ENCODE measurements at places on chromosomes 7 and 10.

- DNase-seq, result no peak
Observed at GRCh38 chr10:129958629-129959543, 5.2 kb downstream of the EBF3 start.

- no peak for DNase-seq
Observed at GRCh38 chr10:59993931-59994330, 87.6 kb upstream of the CCDC6 start.

DNA sequence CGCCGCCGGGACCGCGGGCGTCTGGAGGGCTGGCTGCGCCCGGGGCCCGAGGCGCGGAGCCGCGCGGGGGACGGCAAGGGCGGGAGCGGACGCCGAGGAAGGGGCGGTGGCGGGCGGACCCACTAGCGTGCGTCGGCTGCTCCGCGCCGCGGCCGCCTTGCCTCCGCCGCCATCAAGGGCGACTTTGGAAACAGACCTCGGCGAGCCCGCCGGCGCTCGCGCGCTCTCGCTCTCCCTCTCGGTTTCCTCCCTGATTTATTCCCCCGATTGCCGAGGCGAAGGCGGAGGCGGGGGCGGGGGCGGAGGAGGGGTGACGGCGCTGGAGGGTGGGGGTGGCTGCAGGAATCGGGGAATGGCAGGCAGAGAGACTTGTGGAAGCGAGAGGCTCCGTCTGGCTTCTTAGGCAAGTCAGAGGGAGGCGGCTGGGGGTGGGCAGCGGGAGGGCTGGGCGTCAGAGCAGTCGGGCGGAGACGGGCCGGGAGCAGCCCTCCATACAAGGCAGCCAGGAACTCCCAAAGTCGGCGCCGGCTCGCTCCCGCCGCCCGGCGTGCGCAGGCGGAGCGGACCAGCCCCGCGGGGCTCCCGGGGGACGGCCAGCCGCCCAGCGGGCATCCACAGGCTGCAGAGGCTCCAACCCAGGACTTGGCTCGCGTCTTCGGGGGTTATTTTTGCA, at the start of gene CACNA2D1:
CACNA2D1 (minus strand) TSS at position 231 of the 673 bp plus-strand sequence.
- no peak for DNase-seq

GRCh38 chr7:11486271-11486670, 345.7 kb downstream of the THSD7A start:
- no peak for DNase-seq

GRCh38 chr7:103765901-103766300, 223.6 kb downstream of the RELN start:
- DNase-seq, result no peak

DNA sequence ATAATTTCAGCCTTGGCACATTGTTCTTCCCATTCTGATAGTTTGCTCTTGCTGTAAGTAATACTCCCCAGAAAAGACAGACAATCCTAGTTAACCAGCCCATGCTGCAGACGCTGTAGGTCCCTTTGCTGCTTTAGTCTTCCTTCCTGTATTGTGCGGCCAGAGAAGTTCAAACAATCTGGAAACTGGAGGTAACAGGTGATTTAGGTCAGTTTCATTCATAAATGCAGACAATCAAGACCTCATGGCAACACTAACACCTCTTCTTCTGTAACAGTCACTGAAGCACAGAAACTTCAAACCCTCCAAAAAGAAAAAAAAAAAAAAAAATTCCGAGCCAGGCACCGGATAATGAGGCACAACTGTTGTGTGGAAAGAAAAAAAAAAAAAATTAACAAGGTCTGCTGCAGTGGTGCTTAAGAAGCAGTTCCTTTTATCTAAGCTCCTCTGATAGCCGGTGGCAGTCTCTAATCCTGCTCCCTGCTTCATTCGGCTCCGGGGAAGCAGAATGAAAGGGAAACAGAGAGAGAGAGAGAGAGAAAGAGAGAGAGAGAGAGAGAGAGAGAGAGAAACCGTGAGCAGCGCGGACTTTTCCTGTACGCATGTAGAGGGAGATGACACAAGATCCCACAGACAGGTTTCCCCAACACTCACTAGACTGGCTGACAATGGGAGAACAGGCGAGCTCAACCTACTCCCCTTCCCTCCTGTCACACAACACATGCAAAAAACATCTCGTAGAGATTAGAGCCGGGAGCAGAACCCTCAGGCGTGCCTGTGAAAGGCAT, at the start of gene SEMA3A:
SEMA3A (minus strand) TSS at position 306 of the 788 bp plus-strand sequence; CDS start at position 103, 203 bp downstream.
- DNase-seq, result peak; percentile 26

- no peak for DNase-seq
Observed at GRCh38 chr10:62946278-62946677, 130.1 kb upstream of the EGR2 start.

DNA sequence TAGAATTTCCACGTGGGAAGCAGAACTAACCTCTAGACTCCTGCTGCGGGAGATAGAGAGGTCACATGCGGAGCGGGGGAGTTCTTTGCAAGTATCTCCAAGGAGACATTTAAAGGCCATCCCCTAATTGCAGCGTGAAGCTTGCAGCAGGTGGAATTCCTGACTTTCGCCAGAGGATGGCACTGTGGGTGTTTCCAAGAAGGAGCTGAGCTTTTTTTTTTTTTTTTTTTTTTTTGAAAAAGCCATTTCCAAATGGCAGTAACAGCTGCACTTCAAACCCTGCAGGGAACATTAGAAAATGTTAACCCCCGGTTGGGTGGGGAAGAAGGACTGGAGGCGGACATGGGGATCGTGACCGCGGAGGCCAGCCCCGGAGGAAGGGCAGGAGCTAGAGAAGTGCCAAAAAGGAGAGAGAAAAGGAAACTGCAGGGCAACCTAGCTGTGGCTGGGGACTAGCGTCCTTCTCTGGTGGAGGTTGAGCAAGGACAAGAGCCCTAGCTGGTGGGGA, 487.7 kb downstream of the TYW1 start:
- DNase-seq, result no peak

DNA sequence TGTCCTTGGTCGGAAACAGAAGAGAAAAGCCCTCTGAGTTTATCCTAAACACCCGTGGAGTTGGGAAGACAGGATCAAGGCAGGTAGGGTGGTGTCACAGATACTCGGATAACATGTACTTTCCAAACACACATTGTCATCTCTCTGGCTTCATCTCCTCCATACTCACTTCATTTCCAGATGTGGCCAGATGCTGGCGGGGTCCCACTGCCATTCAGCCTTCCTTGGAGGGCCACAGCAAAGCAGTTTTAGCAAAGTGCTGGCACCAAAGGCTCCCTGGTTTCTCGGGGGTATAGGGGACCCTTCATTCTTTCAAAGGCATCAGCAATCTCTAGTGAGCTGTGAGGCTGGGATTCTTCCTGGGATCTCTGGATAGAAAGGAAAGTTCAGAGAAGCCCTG, 539.5 kb downstream of the TCERG1L start:
- DNase-seq, result no peak

GRCh38 chr10:18099415-18099814, 40.8 kb upstream of the CACNB2 start:
- DNase-seq, result no peak

GRCh38 chr10:71995887-71996575, 31.8 kb downstream of the CHST3 start:
- no peak for DNase-seq

DNA sequence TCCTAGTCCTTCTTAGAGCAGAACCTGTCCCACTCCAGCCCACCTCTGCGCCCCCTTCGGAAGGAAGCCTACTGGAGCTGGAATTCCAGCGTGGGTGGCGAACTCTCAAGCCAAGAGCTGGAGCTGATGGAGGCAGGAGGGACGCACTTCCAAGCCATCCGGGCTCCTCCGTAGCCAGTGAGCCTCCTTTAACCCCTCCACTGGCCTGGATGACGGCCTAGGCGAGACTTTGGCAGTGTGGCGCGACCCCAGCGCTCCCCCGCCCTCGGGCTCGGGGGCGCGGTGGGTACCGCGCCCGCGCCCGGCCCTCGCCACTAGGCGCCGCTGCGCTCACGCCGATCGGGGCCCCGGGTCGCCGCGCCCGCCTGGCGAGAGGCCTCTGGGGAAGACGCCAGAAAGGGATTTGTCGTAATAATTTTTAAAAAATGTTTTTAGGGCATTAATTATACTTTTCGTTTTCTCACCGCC, 5.1 kb upstream of the EMX2 start:
- no peak for DNase-seq

DNA sequence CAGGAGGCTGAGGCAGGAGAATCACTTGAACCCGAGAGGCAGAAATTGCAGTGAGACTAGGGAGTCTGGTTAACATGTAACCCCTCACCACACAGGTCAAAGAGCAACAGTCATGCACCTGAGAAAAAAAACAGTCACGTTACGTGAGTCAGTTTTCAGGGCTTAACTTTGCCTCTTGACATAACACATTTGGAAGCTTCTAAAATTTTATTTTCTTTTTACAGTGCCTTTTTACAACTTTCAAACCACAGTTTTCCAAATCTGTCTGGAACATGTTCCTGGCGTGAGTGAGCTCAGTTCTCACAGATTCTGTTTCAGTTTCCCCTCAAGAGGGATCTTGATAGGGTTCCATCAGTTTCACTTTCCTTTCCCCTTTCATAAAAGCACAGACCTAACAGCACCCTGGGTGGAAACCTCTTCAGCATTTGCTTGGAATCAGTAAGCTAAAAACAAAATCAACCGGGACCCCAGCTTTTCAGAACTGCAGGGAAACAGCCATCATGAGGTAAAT, 4.4 kb downstream of the IFIT3 start:
- peak; percentile 20 for DNase-seq

GRCh38 chr7:4203626-4204512, 478.2 kb upstream of the FOXK1 start:
- no peak for DNase-seq

GRCh38 chr7:21429021-21429420, 1.1 kb downstream of the SP4 start:
- no peak for DNase-seq

GRCh38 chr10:14952851-14953423, 959 bp downstream of the DCLRE1C start:
- DNase-seq, result no peak

GRCh38 chr10:86391236-86391840, 24.7 kb upstream of the GRID1 start:
- no peak for DNase-seq

DNA sequence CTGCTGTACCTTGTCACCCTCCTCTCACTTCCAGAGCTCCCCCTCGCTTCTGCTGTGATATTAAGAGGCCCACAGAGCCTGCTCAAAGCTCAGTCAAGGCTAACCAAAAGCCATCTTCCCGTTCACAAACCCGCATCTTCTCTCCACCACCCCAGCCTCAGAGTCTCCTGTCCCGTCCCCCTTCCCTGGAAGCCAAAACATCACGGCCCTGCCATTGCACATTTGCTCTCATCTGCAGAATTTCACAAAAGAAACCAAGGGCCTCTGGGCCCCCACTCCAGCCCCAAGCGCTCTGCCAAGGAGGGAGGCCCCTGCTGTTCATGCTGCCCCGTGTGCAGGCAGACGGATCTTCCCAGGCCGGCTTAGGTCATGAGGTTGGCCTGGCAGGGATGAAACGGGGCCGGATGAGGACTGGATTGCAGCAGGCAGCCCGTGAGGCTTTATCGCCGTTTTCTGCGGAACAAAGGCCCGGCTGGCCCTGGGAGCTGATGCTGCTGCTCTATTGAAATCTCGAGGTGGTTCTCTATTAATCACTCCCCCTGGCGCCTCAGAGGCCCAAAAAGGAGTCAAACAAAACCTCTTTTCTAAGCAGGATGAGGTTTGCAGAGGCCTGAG, 31.6 kb upstream of the FOXK1 start:
- DNase-seq, result no peak

- no peak for DNase-seq
Observed at GRCh38 chr10:11264296-11265048, 246.8 kb downstream of the CELF2 start.

GRCh38 chr7:19567011-19567410, 141.8 kb downstream of the POLR1F start:
- DNase-seq, result no peak

DNA sequence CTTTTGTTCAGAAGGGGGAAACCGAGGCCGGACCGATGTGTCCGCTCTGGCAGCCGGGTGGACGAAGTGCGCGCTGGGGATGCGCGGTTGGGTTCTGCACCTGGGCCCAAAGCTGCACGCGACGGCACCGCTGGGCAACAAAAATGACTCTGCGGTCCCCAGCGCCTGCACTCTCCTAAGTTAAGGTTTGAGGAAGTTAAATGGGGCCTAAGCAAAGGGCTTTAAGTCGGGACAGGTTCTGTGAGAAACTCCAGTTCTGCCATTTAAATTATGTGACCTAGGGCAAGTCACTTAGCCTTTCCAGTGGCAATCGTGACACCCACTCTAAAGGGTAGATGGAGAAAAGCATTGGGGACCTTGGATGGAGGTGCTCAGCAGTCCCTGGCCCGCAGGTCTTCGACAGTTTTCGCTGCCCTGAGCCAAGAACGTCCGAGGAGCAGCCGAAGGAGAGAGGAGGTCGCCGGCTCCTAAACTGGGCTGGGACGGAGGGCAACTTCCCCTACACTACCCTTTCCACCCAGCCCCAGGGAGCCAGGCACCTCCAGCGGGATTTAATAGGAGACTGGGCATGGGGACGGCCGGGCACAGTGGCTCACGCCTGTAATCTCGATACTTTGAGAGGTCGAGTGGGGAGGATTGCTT, 534 bp upstream of the ACBD5 start:
- DNase-seq, result peak; percentile 45

GRCh38 chr10:62852961-62853702, 37.0 kb upstream of the EGR2 start:
- DNase-seq, result peak; percentile 27

DNA sequence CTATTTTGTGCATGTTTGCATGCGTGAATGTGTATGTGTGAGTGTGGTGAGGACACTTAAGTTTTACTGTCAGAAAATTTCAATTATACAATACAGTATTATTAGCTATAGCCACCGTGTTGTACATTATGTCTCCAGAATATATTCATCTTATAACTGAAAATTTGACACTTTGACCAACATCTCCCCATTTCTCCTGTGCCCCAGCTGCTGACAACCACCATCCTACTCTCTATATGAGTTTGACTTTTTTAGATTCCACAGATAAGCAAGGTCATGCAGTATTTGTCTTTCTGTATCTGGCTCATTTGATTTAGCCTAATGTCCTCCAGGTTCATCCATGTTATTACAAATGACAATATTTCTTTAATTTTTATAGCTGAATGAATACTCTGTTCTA, 195.0 kb downstream of the GPR37 start:
- DNase-seq, result no peak

- no peak for DNase-seq
Observed at GRCh38 chr7:53437336-53437735, 401.9 kb downstream of the POM121L12 start.

DNA sequence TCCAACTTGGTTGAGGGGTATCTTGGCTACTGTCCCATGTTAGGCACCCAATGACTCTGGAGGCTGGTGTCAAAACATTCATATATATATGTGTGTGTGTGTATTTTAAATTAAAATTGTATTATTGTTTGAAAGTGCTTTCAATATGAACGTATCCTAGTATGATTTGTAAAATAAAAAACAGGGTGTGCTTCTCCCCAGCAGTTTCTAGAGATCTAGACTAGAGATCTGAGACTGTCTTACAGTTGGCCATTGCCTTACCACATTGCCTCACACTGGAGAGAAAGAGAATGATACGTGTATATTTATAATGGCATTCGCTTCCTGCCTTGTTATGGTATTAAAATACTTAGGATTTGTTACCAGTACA, 1.2 kb downstream of the BAG3 start:
- DNase-seq, result no peak

DNA sequence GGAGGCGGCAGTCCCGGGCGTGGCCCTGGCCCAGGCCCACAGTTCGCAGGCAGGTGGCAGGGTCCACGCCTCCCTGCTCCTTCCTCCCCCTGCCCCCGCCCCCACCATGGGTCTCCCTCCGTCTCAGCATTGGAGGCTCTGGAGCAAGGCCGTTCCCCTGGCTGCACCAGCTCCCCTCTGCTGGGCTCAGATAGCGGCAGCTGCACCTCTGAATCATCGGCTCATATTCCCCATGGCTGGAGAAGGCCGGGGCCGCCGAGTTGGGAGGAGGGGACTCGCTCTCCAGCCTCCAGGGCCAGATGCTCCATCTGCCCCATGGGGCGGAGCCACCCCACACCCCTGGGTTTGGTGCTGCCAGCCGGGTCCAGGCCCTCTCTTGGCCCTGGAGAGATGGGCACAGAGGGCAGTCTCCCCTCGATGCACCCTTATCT, 145.0 kb downstream of the ELFN1 start:
- DNase-seq, result no peak
